ENCODE measurements at places on chromosomes 1 and 21.

GRCh38 chr1:155195201-155196102, 12.2 kb downstream of the THBS3 start:
- DNase-seq: no peak

GRCh38 chr1:162142968-162143367, 73.5 kb downstream of the NOS1AP start:
- DNase-seq: no peak

DNA sequence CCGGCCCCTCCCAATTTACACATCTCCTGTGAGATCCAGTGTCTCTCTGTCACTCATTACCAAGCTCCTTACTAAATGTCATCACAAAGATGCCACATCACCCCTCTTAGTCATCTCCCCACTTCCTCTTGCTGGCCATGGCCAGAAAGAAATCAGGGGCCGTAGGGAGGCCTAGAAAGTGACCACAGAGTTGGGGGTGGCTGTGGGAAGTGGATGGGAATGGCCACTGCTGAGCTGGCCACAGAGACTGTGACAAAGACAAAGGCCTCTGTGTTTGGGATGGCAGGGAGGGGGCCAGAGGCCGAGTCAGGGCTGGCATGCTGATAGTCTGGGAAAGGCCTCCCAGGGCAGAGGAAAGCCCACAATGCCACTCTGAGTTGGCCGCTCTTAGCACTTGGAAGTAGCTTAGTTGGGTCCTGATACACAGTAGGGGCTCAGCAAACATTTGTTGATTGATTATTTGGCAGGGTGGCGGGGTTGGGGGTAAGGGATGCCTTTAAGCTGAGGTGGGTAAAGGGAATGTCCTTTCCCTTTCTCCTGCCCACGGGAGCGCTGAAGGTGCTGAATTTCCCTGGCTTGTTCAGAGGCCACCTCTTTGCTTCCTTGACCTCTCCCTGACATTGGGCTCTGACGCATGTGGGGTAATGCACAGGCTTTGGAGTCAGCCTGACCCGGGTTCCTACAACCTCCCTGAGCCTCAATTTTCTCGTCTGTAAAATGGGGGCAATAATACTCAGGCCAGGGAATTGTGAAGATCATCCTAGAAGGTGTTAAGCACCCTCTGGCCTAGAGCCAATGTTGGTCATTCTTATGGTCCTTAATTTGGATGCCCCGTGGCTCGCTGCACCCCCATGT, 13.2 kb downstream of the NAV1 start:
- DNase-seq: peak; percentile 89

DNA sequence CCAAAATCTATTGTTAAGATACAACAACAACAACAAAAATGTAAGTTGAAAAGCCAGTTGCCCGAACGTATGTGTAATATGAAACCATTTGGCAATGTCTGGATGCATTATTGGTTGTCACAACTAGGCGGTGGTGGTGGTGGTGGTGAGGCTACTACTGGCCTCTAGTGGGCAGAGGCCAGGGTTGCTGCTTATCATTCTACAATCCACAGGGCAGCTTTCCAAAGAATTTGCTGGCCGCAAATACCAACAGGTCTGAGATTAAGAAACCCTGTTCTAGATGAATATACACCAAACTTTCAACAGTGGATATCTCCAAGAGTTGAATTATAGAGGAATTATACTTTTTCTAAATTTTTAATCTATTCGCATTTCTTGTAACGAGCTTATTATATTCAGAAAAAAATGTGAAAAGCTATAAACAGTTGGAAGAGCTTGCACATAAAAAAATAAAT, 26.8 kb upstream of the ZNF697 start:
- peak; percentile 71 for DNase-seq

DNA sequence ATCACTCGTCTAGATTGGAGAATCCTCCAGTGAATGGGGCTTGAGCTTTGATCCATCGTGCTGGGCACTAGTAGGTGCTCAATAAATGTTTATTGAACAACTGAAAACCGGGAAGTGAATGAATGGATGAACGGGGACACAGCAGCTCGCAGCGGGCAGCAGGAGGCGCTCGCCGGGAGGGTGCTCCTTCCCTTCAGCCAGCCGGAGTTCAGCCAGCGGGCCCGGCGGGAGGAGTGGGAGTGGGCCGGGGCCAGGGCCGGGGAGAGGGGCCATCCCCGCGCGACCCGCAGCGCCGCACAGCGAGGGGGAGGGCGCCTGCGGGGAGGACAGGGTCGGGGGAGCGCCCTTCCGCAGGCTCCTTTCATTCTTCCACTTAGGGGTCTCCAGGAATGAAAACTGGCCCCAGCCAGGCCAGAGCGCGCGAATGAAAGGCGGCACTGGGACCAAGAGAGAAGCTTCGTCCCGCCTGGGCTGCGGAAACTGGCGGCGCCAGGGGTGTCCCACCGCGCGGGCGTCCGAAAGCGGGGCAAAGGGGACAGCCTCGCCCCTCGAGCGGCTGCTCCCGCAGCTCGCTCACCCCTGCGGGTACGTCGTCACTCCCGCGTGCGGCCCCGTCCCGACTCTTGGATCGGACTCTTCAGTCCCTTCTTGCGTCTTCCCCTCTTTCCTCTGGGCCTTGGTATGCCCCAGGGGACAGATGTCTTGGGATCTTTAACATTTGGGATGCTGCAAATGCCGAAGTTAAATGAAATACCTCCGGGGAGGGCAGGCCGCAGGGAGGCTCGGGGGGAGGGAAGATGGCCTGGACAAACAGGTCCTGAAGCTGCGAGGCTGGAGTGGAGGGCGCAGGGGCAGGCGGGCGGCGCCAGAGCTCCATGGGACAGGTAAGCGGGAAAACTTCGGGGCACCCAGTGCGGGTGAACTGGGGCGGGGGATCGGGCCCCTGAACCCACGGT, 3.6 kb upstream of the INAVA start:
- peak; percentile 83 for DNase-seq

DNA sequence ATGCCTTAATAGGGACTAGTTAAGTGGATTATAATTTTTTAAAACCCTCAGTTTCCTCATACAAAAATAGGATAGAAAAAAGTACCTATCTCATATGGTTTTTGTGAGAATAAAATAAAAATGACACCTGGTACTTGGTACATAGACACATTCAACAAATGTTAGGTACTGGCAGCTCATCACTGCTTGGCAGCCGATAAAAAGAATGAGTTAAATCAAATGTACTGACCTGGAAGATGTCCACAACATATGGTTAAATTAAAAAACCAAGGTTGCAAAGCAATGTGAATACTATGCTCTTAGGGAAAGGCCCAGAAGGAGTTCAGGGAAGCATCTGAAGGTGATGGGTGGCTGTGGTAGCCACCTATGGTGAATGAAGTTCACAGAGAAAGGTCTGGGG, 64.9 kb upstream of the SMYD2 start:
- DNase-seq: no peak
